Activated T-cell treated with anti-CD3 and anti-CD28 coated beads for 24 hours (primary cell): ENCODE measurements at places on chromosomes 1 and 21.

DNA sequence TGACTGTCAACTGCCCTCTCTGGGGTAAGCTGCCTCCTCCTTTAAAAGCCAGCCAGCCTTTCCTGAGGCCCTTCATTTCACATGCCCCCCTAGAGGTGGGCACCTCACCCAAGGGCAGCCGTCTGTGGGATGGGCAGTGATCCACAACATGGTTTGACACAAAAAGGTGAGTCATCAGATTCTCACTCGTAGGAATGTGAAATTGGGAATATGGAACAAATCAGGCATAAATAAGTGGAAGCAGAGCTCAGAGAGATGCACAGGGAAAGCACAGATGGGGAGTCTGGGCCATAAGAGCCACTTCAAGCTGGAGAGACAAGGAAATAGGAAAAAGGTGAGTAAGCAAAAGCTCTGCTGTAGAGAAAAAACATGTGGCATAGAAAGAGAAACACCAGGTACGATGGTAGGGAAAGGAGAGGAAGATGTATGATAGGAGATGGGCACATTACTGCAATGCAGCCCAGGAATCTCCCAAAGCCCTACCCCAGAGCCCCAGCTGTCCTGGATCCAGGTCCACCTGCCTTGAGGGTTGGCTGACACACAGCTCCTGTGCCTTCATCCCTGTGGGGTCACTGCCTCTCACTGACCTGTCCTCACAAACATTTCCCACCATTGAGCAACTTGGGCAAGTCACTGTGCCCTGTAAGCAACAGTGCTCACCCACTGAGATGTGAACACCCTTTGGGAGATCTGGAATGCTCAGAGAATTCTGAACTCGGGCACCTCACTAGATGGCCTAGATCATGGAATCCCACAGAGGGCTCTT lies 86.6 kb downstream of the ASTN1 start:
- no peak for DNase-seq

DNA sequence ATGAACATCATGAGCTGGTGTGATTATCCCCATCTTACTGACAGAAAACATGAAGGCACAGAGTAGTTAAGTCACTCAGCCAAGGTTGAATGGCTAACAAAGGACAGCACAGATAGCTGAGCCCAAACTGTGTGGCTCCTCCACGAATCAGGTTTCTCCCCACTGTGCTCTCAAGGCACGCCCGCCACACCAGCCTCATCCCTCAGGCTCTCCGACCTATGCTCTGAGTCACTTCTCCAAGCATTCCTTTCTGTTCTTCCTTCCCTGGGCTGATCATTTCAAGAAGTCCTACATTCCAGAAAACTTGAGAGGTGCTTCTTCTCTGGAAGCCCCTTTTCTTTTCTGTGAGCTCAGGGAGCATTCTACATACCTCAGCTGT lies 25.3 kb upstream of the SDC3 start:
- no peak for DNase-seq

GRCh38 chr1:110426854-110427253 lies 19.4 kb upstream of the LAMTOR5 start:
- no peak for DNase-seq

- no peak for DNase-seq
These were observed 1.4 kb downstream of the ZMYM4 start for GRCh38 chr1:35269989-35270289.

DNA sequence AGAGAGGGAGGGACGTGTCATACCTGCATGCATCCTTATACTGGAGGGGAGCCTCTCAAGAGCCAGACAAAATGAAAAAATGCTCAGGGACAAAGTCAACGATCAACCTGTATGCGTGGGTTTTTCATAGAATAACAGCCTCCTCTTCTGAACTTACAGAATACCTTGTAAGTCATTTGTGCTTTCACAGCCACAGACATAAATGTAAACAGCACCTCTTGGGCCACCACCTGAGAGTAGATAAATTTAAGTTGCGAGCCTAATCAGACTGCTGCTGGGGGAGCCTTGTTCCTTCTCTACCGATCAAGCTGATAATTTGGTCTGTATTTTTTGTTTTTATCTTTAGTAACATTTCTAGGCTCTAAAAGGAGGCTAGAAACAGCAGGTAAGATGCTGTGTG lies 223.1 kb downstream of the KIF26B start:
- no peak for DNase-seq

DNA sequence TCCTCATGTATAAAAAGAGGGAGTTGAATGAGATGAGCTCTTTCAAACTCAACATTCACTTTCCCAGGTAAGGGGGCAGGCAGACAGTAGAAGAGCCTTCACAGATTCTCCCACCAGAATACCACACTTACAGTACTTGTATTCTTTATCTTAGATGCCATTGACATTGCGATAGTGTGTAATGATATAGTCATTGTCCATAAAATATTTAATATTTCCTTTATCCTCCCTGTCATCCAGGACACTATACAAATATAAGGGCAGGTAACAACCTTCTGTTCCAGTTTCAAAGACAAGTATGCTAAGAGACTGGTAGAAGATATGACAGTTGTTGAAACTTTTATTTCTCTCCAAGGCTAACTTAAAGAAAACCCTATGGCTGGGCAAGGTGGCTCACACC lies 56.5 kb upstream of the MTF2 start:
- DNase-seq, result no peak

DNA sequence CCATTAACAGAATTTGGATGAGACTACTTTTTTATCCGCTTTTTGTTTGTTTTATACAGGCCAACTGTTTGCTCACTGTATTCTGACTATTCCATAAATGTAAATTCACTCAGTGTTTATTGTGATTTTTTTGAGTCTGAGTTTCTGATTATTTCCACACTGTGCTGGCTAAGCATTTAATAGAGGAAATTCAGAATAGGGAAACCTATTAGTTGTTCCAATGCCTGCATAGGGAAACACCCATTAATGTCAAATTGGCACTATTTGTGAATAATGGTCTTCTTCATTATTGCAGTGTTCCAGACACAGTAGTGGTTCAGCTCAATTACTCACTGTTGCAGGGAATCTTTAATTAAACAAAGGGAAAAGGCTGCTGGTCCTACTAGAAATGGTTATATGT lies 174.7 kb upstream of the SGIP1 start:
- no peak for DNase-seq

- DNase-seq, result no peak
These were observed 145.6 kb downstream of the ZZZ3 start for GRCh38 chr1:77536813-77537212.

GRCh38 chr1:31795801-31796621 lies 19.8 kb downstream of the SPOCD1 start:
- no peak for DNase-seq
